Stimulated activated CD4-positive, alpha-beta T cell treated with anti-CD3 and anti-CD28 coated beads, Interleukin-12 subunit alpha, Interleukin-12 subunit beta, amount 100 ng/mL, for 4 hours (primary cell): ENCODE measurements at places on chromosomes 5 and 9.

DNA sequence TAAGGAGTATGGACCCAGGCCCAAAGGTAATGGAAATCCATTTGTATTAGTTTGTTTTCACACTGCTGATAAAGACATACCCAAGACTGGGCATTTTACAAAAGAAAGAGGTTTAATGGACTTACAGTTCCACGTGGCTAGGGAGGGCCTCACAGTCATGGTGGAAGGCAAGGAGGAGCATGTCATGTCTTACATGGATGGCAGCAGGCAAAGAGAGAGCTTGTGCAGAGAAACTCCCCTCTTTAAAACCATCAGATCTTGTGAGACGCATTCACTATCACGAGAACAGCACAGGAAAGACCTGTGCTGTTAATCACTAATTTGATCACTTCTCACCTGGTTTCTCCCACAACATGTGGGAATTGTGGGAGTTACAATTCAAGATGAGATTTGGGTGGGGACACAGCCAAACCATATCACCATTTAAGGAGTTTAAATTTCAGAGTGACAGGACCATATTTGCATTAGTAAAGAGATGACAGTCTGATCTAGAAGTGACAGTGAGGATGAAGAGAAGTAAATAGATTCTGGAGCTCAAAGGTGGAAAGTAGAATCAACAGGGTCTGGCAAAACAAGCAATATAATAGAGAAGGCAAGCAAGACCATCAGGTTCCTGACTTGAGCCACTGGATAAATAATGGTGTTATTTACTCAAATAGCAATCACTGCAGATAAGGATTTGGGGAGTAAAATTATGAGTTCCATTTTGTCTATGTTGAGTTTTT lies 7.5 kb upstream of the FAM169A start:
- DNase-seq: no peak

GRCh38 chr9:131421691-131422090 lies 27.8 kb downstream of the PRRC2B start:
- no peak for DNase-seq

- no peak for DNase-seq
These were observed 619.3 kb downstream of the TLE4 start for GRCh38 chr9:80191108-80191507.

DNA sequence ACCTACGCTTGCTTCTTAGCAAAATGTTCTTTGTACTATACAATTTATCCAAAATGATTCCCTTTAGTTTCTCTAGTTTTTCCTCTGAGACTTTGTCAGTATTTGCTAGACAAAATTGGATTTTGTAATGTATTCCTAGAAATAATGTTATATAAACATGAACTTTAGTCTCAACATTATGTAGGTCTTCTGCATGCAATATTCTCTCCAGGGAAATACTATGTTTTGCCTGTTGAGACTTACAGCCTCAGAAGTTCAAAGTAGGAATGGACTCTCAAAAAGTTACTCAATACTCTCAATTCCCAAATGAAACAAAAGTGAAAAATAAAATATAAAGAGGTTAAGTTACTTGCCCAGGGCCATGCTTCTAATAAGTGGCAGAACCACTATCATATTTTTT lies 24.8 kb upstream of the SMC2 start:
- DNase-seq: no peak

- peak; percentile 42 for DNase-seq
These were observed 16.7 kb downstream of the FGD3 start for GRCh38 chr9:92963831-92964606.

DNA sequence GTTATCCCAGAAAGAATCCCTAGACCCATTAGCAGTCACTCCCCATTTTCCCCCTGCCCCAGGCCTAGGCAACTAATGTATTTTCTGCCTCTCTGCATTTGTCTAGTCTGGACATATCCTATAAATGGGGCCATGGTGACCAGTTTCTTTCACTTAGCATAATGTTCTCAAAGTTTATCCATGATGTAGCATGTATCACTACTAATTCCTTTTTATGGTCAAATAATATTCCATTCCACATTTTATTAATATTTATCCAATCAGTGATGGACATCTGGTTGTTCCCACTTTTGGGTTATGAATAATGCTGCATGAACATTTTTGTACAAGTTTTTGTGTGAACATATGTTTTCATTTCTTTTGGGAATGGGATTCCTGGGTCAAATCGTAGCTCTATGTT lies 1.5 kb downstream of the FCHO2 start:
- DNase-seq: no peak

- DNase-seq: no peak
These were observed 58.7 kb upstream of the CTSL start for GRCh38 chr9:87667164-87667738.

- no peak for DNase-seq
These were observed 56.6 kb downstream of the WHRN start for GRCh38 chr9:114448706-114449105.

DNA sequence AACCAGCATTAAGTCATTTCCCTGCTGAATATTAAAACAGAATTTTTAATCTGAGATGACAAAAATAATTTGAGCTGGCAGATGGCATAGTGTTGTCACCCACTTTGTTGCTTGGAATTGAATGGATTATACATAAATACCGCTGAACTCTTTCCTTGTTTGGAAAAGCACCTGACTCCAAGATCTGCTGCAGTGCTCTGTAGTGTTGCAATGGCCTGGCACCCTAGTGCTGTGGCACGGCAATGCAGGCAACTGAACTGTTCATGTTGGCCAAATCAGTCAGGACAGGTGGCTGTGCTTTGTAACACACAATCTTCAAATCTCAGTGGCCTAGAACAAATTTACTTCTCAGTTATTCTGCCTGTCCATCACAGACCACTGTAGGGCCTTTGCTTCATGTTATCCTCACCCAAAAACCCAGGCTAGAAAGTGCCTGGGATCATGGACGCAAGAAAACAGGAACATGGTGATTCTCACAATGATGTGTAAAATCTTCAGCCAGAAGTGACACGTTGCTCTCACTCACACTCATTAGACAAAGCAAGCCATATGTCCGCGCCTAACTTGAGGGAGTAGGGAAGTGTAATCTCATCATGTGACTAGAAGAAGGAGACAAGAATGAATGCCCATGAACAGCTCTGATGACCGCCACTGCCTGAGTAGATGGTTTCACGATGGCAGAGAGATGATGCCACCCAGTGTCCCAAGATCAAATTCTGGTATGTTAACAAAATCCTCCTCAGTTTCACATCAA lies 191.9 kb upstream of the PUM3 start:
- DNase-seq: no peak

DNA sequence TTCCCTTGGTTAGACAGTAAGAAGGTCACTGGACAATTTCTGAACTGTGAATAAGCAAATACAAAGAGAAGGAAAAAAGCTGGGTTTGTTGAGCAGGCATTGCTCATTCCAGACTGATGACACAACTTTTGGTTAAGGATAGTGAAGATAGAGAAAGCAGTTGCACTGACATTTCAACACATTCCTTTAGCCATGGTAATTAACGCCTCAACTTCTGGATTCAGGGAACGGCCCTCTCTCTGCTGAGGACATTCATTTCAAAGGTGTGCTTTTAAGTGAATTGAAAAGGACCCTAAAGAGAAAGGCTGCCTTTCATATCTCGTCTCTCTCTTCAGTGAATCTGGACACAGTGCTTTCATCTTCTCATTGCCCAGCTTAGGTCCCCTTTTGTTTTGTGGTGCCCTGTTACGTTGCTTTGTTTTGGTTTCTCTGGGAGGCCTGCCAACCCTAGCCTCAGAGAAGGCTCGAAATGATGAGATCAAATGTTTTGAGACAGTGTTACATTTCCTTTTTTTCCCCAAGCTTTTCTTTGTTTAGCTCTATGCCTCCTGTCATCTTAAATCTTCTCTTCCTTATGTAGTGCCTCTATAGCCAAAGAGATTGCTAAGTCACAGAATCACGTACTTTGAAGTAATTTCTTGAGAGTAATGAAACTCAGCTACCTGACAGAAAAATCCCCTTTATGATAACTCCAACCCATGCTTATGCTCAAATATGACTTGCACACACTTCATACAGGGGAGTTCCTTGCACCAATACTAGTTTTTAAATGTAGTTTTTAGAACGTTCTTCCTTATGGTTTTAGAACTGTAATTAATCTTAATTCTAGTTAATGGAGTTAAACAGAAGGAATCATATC lies 94.4 kb upstream of the IFNE start:
- DNase-seq: peak; percentile 13

- no peak for DNase-seq
These were observed 139.7 kb downstream of the LRRC70 start for GRCh38 chr5:62718324-62718723.

- DNase-seq: no peak
These were observed 92.9 kb upstream of the CLINT1 start for GRCh38 chr5:157951673-157952373.

GRCh38 chr5:147658293-147658932 lies 124.1 kb downstream of the JAKMIP2 start:
- no peak for DNase-seq

GRCh38 chr5:176446884-176447590 lies 1.1 kb upstream of the FAF2 start:
- no peak for DNase-seq

DNA sequence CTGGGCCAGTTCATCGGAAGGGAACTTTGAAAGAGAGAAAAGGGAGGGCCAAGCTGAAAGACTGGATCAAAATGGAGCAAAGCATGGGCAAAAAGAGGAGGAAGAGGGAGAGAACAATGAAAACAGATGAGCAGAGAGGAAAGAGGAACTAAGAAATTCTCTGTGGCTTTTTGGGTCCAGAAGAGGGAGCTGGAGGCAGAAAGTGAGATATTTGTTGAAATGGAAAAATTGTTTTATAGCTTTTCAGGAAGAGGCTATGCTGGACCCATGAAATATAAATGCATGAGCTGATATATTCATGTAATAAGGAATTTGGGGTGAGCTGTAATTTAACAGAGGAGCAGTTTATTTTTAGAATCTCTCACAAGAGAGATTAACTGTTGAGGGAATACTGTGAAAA lies 457.3 kb downstream of the DMAC1 start:
- no peak for DNase-seq

DNA sequence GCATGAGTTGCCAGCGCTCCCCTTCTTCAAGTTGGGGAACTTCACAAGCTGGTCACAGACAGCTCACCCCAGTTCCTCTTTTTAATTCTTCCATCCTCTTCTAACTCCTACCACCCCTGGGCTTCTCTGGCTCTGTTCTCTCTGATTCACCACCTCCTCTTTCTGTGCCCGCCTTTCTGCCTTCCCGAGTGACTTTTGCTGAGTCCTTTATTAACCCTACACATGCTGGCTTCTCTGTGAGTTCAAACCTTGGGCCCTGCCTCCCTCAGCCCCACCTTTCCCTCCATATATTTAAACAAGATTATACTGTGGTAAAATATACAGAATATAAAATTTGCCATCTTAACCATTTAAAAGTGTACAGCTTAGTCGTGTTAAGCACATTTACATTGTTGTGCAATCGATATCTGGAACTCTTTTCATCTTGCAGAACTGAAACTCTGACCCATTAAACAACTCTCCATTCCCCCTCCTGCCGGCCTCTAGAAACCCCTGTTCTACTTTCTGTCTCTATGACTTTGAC lies 32.0 kb downstream of the SLC46A2 start:
- no peak for DNase-seq

DNA sequence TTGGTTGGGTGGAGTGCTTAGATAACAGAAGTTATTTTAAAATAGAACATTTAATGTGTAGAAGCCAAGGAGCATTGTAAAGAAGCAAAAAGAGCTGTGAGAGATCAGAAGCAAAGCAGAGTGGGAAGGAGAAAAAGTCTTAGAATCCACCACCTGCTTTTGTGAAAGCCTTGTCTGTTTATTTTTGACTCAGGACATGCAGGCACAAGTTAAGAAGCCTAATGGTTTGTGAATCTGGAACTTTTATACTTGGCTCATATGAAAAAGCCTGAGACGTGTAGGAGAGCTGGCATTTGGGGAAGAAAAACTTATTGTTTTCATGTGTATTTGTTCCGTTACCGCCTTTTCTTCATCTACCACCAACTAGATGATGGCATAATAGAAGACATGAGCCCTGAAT lies 38.5 kb upstream of the ITGA2 start:
- DNase-seq: no peak
